ENCODE measurements at places on chromosomes 13 and 19. TPM values are rescaled to one million over a fixed set of nuclear protein-coding genes. Genes with fewer than 3 reads are reported as not detected.

DNA sequence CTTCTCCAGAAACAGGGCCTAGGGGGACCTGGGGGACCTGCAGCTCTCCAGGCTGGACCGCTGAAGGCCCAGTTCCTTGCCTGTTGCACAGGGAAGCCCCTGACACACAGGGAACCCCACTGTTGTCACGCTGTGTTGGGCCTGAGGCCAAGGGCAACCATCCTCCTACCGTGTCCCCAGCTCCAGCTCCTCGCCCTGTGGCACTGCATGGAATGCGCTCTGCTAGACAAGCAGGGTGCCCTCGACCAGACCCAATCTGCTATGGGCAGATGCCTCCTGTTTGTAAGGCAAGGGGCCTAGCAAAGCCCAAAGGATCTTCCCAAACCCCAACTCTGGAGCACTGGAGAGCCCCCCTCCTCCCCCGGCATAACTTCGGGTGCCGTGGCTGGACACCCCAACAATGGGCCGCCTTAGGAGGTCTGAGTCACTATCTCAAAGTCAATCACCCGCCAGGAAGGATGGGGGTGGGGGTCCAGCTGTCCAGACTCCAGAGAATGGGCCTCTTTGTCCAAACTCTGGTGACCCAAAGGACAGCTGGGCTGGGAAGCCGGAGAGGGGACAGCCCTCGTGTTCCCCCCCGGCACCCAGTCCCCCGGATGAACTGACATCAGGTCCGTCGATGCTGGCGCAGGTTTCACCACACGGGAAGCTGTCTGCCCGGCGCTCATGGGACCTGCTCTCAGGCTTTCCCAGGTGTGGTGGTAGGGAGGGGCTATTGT lies 3.7 kb downstream of the BRSK1 start:
- DNase-seq: no peak

DNA sequence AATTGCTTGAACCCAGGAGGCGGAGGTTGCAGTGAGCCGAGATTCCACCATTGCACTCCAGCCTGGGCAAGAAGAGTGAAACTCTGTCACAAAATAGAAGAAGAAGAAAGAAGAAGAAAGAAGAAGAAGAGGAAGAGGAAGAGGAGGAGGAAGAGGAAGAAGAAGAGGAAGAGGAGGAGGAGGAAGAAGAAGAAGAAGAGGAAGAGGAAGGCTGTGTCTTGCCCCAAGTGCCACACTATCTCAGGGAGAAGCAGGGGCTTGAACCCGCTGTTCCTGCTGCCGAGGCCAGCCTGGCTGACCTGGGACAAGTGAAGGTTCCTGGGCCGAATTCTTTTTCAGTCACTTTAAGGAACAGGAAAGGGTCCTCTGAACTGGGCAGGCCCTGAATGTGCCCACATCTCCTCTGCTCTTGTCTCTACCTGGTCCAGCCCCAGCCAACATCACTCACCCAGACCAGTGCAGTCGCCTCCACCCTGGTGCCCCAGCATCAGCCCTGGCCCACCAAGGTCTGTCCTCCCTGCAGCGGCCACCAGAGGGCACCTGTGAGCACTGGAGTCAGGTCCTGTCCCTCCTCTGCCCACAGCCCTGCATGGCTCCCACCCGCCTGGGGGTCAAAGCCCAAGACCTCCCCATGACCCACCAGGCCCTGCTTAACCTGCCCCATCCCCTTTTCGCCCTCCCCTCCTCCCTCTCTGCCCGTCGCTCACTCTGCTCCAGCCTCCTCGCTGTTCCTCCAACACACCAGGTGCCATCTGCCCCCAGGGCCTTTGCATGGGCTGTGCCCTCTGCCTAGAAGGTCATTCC lies 20.0 kb downstream of the TICAM1 start:
- peak; percentile 95 for DNase-seq

- DNase-seq: no peak
These were observed 110.8 kb downstream of the ESD start for GRCh38 chr13:46686171-46686570.

CYP4F2 gene
- not detected for polyA plus RNA-seq

DNA sequence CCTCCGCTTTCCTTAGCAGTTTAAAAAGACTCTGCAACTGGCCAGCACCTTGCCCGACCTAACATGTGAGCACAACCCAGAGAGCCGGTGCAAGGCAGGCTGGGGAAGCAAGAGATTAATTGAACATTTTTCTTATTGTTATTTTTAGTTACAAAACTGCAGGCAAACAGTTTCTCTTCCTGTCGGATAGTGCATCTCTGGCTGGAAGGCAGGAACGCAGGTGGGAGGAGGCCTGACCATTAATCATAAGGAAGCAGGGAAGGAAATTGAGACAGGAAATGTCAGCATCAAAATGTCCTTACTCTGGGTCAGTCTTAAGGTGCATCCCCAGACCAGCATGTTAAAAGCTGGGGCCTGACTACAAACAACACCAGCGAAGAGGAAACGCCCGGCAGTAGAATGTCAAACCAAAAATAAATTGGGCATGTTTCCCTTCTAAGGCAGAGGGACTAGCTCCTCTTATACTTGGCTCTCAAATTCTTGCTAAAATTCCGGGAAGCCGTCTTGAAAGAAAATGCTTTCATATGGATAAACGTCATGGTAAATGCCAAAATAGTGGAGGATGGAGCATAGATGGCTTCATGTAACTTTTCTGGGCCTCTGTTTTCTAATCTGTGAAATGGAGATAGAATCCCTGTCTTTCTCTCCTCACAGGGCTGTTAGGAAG lies 226.8 kb downstream of the RAP2A start:
- DNase-seq: no peak

KCNC3 gene
- 24.2 TPM for polyA plus RNA-seq

All from left lung (tissue), 14 donors.